Stimulated activated CD4-positive, alpha-beta T cell treated with anti-CD3 and anti-CD28 coated beads, Interleukin-4, amount 100 ng/mL, for 48 hours (primary cell): ENCODE measurements at places on chromosomes 6 and 20.

DNA sequence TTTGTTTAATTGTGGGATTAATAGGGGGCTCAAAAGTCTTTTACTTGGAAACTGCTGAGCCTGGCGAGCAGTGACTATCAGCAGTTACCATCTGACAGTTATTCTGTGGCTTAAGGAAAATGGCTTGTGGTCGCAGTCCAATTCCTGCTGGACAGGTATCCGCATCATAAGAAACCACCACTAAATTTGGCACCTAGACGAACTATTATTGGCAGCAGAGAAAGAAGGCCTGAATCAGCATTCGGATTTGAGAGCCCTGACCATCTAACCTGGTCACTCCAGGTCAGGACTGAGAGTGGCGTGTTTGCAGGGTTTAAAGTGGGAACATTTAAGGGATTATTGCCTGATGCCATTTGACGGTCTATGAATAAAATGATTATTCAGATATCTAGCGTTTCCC, 146.4 kb downstream of the RPS12 start:
- no peak for DNase-seq

- DNase-seq = no peak
Measured at GRCh38 chr6:90460051-90460450, 126.8 kb downstream of the MAP3K7 start.

GRCh38 chr6:16437095-16437494, 198.7 kb downstream of the GMPR start:
- DNase-seq = no peak

DNA sequence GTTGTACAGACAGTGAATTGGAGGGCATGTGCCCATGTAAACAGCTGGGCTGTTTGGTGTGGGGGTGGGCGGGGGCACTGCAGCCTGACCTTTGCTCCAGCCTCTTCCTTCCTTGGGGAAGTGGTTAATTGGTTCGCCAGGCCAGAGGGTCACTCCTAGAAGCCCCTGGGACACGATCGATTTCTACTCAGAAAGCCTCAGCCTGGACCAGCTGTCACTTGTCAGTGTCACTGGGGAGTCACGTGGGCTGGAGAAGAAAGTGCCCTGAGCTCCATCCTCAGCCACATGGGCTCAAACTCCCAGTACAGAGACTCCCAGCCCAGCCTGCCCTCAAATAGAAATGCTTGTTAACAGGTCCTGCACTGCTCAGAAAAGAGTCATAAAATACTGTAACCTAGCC, 423.8 kb upstream of the SULF2 start:
- DNase-seq = no peak

- no peak for DNase-seq
Measured at GRCh38 chr20:12914804-12915203, 94.0 kb upstream of the SPTLC3 start.

DNA sequence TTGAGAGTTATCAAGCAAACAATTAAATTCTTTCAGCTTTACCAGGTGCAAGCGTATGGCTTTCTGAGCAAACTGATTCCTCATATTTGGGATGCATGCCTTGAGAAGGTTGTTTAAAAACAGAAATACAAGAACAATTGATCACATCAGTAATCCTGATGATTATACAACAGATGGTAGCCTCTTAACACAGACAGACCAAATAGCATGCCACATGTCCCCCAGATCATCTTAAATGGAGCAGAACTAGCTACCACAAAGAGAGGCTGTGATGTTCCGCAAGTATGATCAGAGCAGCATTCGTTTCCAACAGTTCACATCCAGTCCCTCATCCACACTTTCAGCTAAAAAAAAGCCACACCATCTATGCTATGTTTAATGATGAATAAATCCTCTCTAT, 246.2 kb upstream of the NRSN1 start:
- no peak for DNase-seq

DNA sequence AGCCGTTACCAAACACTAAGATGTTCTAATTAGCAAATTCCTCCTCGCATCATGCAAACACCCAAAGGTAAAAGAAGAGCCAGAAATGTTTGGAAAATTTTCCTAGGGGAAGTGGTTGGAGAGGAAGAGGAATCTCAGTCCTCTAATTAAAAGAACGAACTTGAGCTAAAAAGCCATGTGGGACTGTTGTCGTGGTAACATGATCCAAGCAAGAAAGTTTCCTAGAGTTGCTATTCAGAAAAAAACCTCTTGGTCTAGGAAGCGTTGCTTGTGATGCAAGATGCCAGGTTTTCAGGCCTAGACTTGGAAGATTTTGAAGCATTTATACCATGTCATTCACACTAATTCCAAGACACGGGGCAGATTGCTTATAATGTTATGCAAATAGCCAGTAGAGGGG, 106.8 kb upstream of the DOK5 start:
- no peak for DNase-seq

DNA sequence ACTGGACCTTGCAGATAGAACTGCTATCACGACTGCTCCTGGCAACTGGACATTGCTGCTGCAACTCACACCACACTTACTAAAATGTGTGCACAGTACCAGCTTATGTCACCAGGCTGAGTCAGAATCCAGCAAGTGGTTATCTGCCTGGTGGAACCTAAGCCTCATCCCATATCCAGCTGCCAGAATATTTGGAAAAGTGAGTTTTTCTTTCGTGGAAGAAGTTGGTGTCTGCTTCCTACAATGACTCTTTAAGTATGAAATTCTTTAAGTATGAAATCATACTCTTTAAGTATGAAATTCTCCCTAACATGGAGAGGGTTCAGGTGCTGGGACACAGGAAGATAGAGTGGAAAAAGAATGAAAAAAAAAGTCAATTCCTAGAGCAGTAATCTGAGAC, 16.4 kb upstream of the POLR1H start:
- DNase-seq = no peak

DNA sequence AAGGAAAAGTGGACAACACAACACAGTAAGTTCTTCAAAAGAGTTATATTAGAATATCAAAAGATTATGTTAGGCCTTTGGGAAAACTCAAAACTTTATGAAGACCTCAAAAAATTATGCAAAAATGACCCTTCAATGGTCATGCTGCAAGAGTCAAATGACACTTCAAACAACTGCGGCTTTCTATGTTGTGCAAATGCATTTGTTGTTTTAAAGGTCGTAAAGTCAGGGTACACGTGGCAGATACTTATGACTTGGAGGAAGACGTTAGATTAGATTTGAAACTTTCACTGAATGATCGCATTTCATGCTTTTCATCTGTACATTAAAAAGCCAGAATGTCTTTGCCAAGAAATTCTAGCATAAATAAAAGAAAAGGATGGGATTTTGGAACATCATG, 31.4 kb downstream of the BCAS1 start:
- DNase-seq = no peak

DNA sequence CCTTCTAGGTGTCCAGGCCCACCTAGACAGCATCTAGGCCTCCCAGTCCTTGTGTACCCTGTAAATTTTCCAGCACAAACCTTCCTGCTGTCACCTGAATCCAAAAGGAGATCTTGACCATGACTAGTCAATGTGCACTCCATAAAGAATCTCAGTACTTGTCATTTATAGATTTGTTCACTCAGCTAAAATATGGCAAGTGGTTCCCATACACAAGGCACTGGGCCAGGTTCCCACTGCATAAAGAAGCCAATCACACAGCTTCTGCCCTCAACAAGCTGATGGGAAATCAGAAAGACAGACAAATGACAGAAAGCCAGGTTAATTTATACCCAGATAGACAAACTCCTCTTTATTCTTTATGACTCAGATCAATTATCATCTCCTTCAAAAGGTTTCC, 526.8 kb downstream of the CD83 start:
- DNase-seq = no peak

DNA sequence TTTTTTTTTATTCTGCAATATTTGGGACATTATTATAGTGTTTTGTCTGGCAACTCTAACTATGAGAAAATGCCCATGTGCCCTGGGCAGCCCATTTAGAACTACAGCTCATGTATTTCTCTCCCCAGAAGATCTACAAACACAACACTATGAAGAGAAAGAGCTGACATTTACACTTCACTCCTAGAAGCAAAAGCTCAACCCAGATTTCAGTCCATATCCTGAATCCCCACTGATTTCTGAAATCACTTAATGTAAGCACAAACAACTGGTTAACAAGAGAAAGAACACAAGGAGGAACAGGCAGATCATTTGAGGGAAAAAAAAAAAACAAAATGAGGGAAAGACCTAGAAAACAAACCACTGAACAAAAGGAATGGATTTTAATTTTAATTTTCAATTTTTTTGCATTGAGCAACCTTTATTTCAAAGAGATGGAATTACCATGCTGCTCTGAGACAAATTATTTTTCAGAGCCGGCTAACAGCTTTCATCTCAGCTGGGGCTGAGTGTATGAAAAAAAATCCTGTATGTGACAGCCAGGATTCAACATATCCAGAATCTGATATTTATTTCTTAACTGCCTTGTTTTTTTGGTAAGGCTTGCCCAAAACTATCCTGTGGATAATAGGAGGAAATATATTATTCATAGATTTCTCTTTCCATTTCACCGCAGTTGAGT, 32.5 kb downstream of the KIAA0319 start:
- no peak for DNase-seq

- no peak for DNase-seq
Measured at GRCh38 chr6:1703091-1703855, 93.6 kb downstream of the FOXC1 start.

GRCh38 chr20:54199721-54200176, 8.1 kb upstream of the PFDN4 start:
- peak; percentile 66 for DNase-seq

GRCh38 chr6:7590918-7591302, 912 bp downstream of the SNRNP48 start:
- DNase-seq = no peak

DNA sequence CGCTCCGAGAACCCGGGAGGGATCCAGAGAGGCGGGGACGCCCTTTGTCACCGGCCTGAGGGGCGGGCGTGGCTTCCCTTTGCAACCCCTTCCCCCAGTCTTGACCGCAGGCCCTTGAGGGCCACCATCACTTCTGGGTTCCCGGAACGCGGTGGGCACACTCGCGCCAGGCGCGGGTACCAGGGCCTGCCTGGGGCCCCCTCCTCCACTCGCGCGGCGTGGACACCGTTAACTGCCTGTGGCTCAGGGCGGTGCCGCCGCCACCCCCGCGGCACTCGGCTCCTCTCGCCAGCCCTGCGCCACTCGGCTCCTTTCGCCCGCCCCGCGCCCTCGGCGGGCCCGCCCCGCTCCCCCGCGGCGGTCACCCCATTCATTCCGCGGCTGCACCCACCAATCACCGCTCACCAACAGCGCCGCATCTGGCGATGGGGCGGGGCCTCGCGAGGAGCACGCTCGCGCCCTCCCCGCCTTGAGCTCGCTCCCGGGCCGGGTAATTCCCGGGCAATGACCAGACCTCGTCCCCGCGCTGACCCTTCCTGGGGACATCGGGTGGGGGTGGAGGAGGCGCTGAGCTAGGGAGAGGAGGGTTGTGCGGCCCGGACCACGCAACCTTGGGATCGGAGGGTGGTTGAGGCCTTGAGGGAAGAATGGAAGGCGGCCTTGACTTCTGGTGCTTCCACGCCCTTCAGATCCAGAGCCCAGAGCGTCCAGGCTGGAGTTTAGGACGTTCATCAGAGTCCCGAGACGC, 10.5 kb upstream of the ELOVL5 start:
- DNase-seq = peak; percentile 90

GRCh38 chr6:113287396-113287795, 569.7 kb upstream of the MARCKS start:
- DNase-seq = no peak

DNA sequence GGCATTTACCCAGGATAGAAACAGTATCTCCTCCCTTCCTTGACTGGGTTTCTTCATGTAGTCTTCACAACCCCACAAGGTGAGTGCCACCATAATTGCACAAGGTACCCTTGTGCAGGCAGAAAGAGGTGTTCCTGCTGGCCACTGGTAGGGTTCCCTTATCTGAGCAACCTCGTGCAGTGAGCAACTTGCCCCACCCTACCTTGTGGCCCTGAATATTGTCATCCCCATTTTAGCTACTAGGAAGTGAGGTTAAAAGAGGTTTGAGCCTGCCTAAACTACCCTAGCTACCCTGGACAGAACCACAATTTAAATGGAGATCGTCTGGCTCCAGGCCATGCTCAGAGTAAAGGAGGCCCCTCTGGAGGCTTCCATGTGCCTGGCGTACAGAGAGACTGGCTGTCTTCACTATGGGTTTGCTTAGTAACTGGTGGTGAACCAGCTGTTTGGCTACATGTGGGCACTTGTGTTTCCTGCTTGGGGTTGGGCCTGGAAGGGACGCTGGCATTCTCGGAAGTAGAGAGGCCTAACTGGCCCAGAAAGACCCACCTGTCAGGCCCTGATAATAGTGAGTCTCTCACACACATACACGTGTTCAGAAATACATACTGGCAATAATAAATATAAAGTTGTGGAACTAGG, 148.8 kb downstream of the LRFN2 start:
- no peak for DNase-seq

DNA sequence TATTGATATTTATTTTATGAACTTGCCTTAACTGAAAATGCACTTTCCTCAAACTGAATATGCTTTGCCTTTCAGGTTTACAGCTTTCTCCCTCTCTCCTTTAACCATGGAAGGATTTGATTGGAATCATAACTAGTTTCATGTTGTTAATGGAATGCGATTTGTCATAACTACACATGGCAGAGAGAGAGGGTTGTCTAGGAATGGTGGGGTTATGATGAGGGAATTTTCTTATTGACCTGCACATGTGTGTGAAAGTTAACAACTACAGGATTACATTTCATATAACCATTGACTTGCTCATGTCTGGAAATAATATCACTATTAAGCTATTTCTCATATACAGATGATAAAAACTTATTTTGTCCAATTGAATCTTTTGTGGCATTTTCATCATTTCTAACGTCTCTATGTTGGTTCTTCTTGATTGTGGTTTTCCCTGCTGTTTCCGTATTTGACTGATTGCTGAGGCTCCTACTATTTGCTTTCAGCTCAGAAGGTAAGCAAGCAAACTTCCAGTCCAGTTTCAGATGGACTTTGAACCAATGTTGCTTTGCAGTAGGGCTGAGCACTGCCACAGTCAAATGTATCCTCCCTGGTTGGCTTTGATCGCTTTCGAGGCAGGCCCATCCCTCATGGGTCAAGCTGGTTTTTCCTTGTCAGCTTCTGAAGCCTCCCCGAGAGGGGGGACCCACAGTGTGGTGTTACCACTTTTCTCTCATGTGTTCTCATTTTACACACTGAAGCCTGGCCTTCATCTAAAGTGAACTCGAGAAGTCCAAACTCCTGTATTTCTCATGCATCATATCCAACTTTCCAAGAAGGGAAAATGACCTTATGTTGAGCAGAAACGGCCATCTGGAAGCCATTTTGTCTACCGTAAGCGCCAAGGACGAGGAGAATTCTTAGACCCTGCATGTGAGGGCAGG, 7.6 kb upstream of the CCN2 start:
- DNase-seq = no peak

- no peak for DNase-seq
Measured at GRCh38 chr20:52078289-52078688, 113.3 kb downstream of the ZFP64 start.

DNA sequence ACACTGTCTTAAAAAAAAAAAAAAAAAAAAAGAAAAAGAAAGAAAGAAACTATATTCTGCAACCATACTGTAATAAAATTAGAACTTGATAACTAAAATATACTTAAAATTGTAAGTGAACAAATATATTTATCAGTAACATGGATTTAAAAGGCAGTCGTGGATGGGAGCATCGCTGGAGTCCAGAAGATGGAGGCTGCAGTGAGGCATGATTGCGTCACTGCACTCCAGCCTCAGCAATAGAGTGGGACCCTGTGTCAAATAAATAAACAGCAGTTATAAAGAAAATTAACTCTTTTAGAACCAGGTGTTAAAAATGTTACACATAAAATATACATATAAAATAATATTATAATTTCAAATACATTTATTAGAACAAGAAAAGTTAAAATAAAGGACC, 8.7 kb downstream of the PSMB9 start:
- DNase-seq = no peak
